ENCODE measurements at places on chromosomes 11 and 22. TPM values are rescaled to one million over a fixed set of nuclear protein-coding genes. Genes with fewer than 3 reads are reported as not detected.

The IGSF9B gene
- total RNA-seq: 10.4 TPM

DNA sequence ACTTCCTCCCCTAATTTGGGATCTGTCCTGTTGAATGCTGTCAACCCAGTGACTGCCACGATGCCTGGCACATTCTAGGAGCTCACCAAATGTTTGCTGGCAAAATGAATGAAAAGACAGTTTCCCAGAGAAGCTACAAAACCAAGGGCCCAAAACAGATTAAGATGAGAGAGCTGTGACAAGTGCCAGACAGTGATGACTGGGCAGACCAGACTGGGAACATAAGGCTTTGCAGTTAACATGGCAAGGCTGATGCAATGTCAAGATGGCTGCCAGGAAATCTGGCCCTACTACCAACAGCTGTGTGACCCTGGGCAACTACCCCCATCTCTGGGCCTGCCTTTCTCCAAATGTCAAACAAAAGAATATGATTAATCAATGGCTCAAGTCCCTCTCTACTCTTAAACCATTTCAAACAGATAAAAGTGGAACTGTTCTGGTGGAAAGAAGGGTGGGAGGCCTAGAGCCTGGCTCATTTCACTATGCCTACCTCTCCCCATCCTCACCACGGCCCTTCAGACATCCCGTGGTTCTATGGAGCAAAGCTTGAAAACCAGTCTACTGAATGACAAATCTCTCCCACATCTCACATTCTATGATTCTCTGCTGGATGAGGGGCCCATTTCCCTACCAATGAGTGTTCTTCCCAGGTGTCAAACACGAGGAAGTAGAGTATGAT is 12.8 kb downstream of the AP1B1 start:
- DNase-seq: no peak

DNA sequence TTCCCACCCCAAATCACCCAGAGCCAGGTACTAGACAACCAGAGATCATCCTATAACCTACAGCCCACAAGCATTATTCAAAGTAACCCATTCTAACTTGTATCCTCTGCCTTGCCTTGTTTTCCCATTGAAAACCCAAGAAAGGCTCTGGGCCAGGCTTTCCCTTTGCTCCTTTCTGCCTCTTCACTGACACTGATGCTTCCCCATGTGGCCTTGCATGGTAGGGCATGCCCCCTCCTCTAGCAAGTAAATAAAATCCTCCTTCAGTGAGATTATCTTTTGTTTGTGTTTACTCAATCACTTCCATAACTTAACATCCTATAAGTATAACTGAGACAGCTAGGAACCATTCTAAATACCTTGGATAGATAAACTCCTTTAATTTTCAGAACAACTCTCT is 65.6 kb upstream of the FAR1 start:
- no peak for DNase-seq

- DNase-seq: no peak
Observed at GRCh38 chr11:29334776-29335130, 682.1 kb downstream of the KCNA4 start.

DNA sequence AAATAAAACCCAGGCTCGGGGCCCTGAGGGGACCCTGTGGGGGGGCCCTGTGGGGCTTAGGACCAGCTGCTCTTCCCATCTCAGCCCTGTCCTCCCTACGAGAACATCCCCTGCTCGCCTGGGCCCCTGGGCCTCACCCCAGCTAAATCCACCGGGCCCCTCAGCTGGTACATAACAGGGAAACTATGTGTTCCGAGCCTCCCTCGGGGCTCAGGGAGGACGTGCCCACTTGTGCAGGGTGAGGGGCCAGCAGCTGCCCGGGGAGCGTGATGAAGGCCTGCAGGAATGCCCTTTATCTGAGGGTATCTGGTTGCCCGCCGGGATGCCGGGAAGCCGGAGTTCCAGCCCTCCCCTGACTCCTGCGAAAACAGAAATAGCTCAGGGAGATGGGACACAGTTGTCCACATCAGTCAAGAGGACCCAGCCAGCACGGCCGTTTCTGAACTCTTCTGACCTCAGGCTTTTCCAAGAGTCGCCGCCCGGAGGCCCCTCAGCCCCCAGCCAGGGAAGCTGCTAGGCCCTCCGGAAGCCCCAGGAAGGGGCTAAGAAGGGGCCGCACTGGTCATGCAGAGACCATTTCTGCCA is 20.6 kb downstream of the MRPL23 start:
- DNase-seq: peak; percentile 13

DNA sequence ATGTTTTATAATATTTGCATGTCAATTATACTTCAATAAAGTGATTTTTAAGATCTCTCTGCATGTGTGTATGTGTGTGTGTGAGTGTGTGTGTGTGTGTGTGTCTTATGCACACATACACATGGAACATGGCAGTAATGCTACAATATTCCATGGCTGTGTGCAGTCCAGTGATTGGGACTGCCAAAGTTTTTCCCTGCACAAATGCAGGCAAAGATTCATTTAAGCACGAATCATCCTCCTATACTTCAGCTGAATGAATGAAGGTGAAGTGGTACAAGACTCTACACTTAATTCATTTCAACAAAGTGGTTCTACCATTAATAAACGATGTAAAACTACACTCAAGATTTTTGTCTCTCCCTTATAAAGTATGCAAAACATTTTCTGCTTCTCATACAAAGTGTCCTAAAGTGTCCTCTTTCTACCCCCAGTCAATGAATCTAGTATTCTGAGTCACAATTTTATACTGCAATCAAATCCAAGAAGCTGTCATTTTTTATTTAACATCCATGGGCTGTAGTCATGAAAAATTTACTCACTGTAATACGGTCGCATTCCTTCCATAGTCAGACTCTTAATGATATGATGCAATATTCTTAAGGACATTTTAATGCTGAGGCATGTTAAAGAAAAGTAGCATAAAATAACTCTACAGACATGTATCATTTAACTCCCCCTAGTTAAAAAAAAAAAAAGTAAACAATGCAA is 132.4 kb downstream of the TTC28 start:
- no peak for DNase-seq

DNA sequence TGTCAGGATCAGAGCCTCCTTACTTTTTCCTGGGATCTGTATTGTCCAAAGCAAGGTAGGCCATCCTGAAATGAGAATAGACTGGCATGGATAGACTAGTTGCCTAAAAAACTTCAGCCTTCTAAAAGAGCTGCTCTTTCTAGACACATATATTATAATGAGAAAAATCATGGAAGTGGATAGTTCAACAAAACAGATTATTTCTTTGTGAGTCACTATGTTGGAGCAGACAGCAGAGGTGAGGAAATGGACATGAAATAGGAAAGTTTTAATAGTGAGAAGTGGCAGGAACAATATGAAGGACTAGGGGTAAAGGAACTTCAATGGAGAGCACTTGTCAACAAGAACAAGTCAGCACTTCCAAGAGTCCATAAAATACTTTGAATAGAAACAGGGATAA is 101.9 kb upstream of the ANO3 start:
- DNase-seq: no peak

- peak; percentile 45 for DNase-seq
Observed at GRCh38 chr11:70699294-70700221, 301.2 kb downstream of the CTTN start.

The VPREB1 gene
- total RNA-seq: not detected

The PRR33 gene
- total RNA-seq: not detected

The CFAP68 gene
- 29.5 TPM for total RNA-seq

DNA sequence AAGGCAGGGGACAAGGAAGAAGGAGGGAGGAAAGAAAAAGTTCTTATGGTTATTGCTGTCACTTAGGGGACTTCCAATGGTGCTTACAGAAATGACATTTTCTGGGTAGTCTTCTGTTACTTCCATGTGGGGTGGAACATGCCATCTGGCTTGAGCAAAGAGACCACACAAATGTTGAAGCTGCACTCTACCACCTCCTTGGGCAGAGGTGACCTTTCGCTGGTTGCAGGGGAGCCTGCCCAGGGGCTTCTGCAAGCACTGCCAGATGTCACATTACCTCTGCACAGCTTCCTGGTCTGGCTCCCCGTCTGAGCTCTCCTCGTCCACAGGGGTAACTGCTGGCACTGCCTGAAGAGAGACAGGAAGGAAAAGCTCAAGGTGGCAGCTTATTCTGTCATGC is 32.6 kb upstream of the APOA1 start:
- no peak for DNase-seq

The AGBL2 gene
- 5.6 TPM for total RNA-seq

DNA sequence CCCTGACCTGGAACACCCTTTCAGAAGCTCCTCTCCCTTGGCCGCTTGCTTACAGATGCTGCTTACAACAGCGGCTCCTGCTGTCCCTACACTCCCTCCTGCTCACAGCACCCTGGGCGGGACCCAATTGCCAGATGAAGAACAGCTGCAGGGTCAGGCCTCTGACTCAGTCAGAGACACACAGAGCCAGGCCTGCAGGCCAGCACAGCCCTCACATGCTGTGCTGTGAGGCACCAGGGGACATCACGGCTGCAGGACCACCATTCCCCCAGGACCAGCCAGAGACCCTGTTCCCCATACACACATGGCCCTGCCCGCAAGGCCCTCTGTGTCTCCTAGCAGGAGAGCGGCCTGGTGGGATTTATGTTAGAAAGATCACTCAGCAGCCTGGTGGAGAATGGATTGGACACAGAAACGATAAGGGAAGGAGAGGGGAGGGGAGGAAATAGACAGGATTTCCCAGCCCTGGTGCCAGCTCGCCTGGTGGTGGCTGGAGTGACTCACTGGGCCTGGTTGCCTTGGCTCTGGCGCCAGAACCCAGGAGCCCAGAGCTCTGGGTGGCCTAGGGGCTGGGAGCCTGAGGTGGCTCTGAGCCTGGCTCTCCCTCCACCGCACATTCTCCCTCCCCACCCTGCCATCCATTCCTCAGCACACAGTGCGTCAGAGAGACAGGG is 6.7 kb downstream of the CAPN5 start:
- DNase-seq: peak; percentile 80

The CSF2RB gene
- total RNA-seq: 11.4 TPM

GRCh38 chr22:48237466-48238283 is 1475.2 kb downstream of the TBC1D22A start:
- no peak for DNase-seq

GRCh38 chr11:34971928-34972327 is 55.5 kb downstream of the PDHX start:
- no peak for DNase-seq

GRCh38 chr22:24437091-24437490 is 9.7 kb downstream of the ADORA2A start:
- DNase-seq: no peak

GRCh38 chr11:43871051-43871450 is 9.6 kb upstream of the ALKBH3 start:
- no peak for DNase-seq

DNA sequence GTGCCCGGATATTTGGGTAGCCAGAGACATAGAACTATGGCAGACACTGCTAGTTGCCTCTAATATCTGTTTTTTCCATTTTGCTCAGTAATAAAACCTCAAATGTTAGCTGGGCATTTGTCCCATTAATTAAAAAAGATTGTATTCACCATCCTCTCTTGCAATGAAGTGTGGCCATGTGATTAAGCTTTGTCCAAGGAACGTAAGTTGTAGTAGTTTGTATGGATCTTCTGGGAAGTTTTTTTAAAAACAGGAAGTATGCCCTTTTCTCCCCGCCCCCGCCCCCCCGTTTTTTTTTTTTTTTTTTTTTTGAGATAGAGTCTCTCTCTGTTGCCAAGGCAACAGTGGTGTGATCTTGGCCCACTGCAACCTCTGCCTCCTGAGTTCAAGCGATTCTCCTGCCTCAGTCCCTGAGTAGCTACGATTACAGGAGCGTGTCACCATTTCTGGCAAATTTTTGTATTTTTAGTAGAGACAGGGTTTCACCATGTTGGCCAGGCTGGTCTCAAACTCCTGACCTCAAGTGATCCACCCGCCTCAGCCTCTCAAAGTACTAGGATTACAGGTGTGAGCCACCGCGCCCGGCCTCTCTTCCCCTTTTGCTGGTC is 1.7 kb upstream of the TMEM135 start:
- no peak for DNase-seq

The OR4D6 gene
- not detected for total RNA-seq

DNA sequence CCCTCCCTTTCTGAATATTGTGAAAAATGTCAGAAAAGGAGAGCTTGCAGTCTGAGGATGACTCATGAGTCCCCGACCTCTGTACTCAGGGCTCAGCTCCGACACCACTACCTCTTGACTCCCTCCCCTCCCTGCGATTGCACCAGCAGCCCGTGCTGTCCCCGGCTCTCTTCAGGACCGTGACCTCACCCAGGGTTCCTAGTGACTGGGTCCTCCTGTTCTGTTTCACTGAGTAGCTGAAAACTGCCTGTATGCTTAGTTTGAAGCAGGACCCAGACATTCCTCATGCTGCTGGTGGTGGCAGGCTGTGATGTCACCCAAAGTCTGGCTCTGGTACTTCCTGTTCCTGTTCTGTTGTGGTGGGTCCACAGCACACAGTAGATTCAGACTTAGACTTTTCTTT is 11.7 kb downstream of the PHRF1 start:
- DNase-seq: no peak

DNA sequence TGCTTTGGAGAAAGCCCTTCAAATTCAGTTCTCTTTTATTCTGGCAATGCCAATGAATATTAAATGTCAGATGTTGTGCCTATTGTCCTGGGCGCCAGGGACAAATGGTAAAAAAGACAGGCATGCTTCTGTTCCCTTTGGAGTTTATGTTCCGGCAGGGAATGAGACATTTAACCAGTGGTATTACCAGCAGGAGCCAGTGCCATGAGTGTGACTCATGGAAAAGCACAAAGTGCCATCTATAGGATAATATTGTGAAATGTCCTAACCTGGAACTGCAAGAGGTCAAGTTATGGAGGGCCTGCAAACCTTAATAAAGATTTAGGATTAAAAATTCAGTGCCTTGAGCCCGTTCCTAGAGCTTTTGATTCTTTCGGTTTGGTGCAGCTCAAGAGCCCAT is 39.5 kb downstream of the REXO2 start:
- DNase-seq: no peak

The CRYBB3 gene
- total RNA-seq: not detected

The DTX4 gene
- total RNA-seq: 21.8 TPM

DNA sequence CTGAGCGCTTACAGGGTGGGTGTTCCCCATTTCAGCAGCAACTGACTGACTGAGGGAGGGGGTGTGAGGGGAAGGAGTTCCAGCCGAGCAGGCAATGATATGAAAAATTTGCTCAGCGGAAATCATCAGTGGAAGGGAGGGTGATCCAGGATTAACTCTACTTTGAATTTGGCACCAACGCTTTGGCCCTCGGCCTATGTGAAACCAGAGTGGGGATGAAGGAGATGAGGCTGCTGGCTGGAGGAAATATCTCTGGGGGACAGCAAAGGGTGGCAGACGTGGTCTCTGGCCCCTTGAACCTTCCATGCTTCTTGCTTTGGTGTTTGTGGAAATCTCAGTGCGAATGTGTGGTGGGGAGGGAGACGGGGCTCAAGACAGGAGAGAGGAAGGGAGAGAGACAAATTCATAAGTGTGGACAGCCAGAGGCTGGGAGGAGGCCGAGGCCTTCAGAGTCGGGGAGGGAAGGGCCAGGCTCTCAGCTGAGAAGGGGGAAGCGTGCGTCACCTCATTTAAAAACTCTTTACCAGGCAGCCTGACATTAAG is 83.6 kb downstream of the FDX1 start:
- DNase-seq: no peak

The C1QTNF4 gene
- total RNA-seq: 0.25 TPM

The RBMXL2 gene
- total RNA-seq: 0.13 TPM

All from kidney (tissue), 22 donors.